Smooth muscle cell of the coronary artery (primary cell): ENCODE measurements at places on chromosomes 5 and 9. TPM values are rescaled to one million over a fixed set of nuclear protein-coding genes. Genes with fewer than 3 reads are reported as not detected.

IRF1 gene
- 9.2 and 15.6 TPM in 2 replicates for total RNA-seq

PRLR gene
- total RNA-seq: under 0.01 and 0.08 TPM in 2 replicates

GPR151 gene
- total RNA-seq: not detected in 2 replicates

ANGPTL2 gene
- total RNA-seq: 3.8 and 73.2 TPM in 2 replicates

ALDOB gene
- total RNA-seq: not detected in 2 replicates

RASEF gene
- 0.30 and 0.70 TPM in 2 replicates for total RNA-seq

CSF2 gene
- total RNA-seq: not detected in 2 replicates

SET gene
- 504 and 813 TPM in 2 replicates for total RNA-seq

ARAP3 gene
- 0.94 and 14.1 TPM in 2 replicates for total RNA-seq

ADAMTS16 gene
- total RNA-seq: 0.12 TPM in 1 of 2 replicates, not detected in the other

HSD17B3 gene
- not detected in 2 replicates for total RNA-seq

ANKRD20A1 gene
- total RNA-seq: 1.1 TPM in 1 of 2 replicates, not detected in the other

PRDM9 gene
- total RNA-seq: not detected in 2 replicates

CDKN2B gene
- 11.2 and 60.2 TPM in 2 replicates for total RNA-seq
